ENCODE measurements at places on chromosomes 13 and 19.

- no peak for DNase-seq
Observed at GRCh38 chr19:18613589-18614234, 1.0 kb downstream of the TMEM59L start.

GRCh38 chr19:39828015-39828653 is 5.8 kb downstream of the DYRK1B start:
- DNase-seq, result no peak

GRCh38 chr13:112756967-112757758 is 67.3 kb downstream of the ATP11A start:
- DNase-seq, result peak; percentile 19

- no peak for DNase-seq
Observed at GRCh38 chr19:7280940-7281666, 13.1 kb downstream of the INSR start.

DNA sequence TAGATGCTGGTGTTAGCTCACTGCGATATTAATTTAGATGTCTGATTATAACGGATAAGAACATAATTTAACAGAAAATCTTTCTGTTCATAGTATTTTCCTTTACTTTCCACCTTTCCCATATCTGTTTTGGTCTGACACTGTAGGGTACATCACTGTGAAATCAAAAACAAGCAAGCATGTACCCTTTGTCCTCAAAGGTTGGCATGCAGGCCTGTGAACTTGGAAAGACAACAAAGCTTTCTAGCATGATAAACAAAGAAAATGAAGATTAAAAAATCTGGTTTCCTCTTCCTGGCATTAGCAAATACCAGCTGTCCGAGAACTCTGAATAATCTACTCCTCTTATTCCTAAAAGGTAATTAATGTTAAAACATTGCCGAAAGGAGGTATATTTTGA is 31.6 kb downstream of the THSD1 start:
- no peak for DNase-seq

Measured in SK-N-DZ (cell line).